CD8-positive, alpha-beta T cell (primary cell): ENCODE measurements at places on chromosomes 6 and 20.

- DNase-seq, result no peak
Measured at GRCh38 chr6:28648878-28649375, 123.2 kb downstream of the GPX5 start.

DNA sequence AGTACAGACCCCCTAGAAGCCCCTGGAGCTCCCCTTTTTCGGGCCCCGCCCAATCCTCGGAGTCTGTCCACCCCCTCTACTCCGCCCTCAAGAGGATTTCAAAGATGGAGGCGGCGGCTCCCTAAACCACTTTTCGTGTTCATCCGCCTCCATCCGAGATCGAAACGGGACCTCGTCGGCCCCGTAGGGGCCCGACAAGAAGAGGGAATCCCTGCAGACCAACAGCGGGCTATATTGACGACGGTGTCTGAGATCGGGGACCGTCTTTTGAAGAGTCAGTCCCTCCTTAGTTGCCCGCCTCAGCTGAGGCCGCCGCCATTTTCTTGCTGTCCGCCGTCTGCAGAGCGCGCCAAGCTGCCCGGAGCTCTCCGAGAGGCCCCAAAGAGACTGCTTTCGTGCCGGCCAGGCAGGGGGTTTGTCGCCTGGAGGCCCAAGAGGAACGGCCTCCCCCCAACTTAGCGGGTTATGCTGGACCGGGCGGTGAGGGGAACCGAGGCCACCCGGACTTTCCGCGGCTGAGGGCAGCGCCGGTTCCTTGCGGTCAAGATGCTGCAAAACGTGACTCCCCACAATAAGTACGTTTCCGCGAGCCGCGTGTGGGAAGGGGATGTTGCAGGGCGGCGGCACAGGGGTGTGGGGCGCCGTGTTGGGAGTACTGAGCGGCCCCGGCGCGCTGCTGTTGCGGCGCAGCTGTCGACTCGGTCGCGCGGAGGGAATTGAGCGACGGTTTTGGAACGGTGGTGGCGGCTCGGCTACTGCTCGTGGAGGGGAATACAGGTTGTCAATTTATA is 4.2 kb downstream of the BRD2 start:
- DNase-seq, result peak; percentile 75

GRCh38 chr6:20918868-20919267 is 384.6 kb downstream of the CDKAL1 start:
- no peak for DNase-seq

GRCh38 chr6:46440141-46440540 is 51.1 kb downstream of the RCAN2 start:
- no peak for DNase-seq

- DNase-seq, result no peak
Measured at GRCh38 chr20:13817342-13817741, 32.5 kb downstream of the NDUFAF5 start.
